ENCODE measurements at places on chromosomes 7 and 10. TPM values are rescaled to one million over a fixed set of nuclear protein-coding genes. Genes with fewer than 3 reads are reported as not detected.
A peak's percentile ranks its signal among the peaks of the same experiment; 100 is the strongest.

- peaks cover 51% of the 10 kb centered on the region for H3K27me3 ChIP-seq
- DNase-seq, result no peak
- no peaks in the 10 kb centered on the region for H3K36me3 ChIP-seq
These were observed 5.1 kb downstream of the VENTX start for GRCh38 chr10:133242611-133243356.

GRCh38 chr10:132862485-132863420, 76.8 kb upstream of the NKX6-2 start:
- peak; percentile 24 for DNase-seq
- H3K27me3 ChIP-seq, result peaks cover 12% of the 10 kb centered on the region
- no peak overlapping the region for H3K4me3 ChIP-seq
- H3K4me1 ChIP-seq, result peaks cover 29% of the 10 kb centered on the region
- H3K27ac ChIP-seq, result no peak overlapping the region

GRCh38 chr7:97187067-97187466, 69.6 kb downstream of the SDHAF3 start:
- no peak overlapping the region for H3K4me3 ChIP-seq
- no peaks in the 10 kb centered on the region for H3K27me3 ChIP-seq
- H3K4me1 ChIP-seq, result no peaks in the 10 kb centered on the region
- DNase-seq, result no peak
- H3K27ac ChIP-seq, result no peak overlapping the region
- H3K36me3 ChIP-seq, result peaks cover 23% of the 10 kb centered on the region

- H3K4me3 ChIP-seq, result no peak overlapping the region
- no peak for DNase-seq
- H3K4me1 ChIP-seq, result peaks cover 9% of the 10 kb centered on the region
- peaks cover 5% of the 10 kb centered on the region for H3K27me3 ChIP-seq
- H3K36me3 ChIP-seq, result no peaks in the 10 kb centered on the region
These were observed 40.9 kb upstream of the FHIP2A start for GRCh38 chr10:114780577-114781184.

GRCh38 chr10:26437637-26438461, at the start of gene APBB1IP:
TSS of gene APBB1IP (plus strand) at chr10:26438341. CDS start at chr10:26492327, 53,986 bp downstream.
- no peaks in the 10 kb centered on the region for H3K4me1 ChIP-seq
- peaks cover 53% of the 10 kb centered on the region for H3K27me3 ChIP-seq
- no peak within 1 kb of the TSS for H3K27ac ChIP-seq
- no peaks in the 10 kb centered on the region for H3K36me3 ChIP-seq
- DNase-seq, result no peak

DNA sequence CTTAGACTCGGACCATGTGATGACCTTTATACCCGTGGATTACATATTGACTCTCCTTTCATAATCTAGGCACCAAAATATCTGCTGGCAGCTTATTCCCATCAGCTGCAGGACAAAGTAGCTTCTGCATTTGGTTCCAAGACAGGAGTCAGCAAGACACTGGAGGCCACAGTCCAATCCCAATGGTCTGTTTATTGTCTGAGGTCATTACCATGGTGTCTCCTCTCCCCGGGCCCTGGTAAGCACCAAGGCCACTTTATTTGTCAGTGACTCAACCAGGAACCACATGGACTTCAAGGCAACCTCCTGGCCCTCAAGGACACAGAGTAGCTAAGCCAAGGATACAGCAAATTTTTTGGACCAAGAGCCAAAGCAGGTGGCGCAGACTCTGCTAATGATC, 36.1 kb downstream of the KCNMA1 start:
- no peak overlapping the region for H3K27ac ChIP-seq
- peaks cover 9% of the 10 kb centered on the region for H3K4me1 ChIP-seq
- no peak for DNase-seq
- no peak overlapping the region for H3K4me3 ChIP-seq

- H3K4me3 ChIP-seq, result no peak overlapping the region
- H3K27ac ChIP-seq, result no peak overlapping the region
- DNase-seq, result no peak
- peaks cover 13% of the 10 kb centered on the region for H3K36me3 ChIP-seq
- no peaks in the 10 kb centered on the region for H3K4me1 ChIP-seq
These were observed 75.8 kb downstream of the CALN1 start for GRCh38 chr7:72336382-72336631.

DNA sequence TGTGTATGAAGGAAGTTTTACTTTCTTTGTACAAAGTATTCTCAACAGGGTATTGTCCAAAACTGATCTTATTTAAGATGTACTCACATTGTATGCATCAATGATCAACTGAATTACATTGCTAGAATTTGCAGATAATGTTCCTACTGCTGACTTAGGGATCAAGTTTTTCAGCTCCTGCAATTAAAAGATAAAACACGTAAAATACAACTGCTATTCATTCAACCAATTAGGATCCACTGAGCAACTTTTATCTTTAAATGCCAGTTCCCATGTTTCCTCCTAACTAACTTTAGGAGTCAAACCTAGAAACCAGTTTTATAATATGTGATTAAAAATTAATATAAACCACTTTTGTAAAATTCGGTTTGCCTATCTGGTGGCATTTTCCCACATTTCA, 35.9 kb downstream of the ITGB1 start:
- H3K36me3 ChIP-seq, result peaks cover 48% of the 10 kb centered on the region
- no peak for DNase-seq
- no peak overlapping the region for H3K4me3 ChIP-seq
- no peaks in the 10 kb centered on the region for H3K4me1 ChIP-seq
- no peaks in the 10 kb centered on the region for H3K27me3 ChIP-seq

DNA sequence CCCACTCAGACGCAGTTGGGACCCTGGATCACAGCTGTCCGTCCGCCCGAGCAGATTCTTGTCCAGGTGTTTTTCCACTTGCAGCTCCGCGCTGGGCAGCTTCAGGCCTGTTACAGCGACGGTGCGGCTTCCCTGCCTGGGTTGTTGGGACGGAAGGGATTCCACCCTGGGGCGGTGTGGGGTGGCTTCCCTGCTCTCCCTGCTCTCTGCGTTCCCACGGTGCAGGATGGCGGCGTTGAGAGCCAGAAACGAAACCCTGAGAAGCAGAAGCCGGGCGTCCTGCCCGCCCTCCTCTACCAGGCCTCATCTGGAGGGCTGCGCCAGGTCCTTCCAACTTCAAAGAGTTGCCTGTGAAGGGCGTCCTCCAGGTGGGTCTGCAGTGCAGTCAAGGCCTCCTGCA, 194.4 kb downstream of the ADARB2 start:
- no peak overlapping the region for H3K27ac ChIP-seq
- no peaks in the 10 kb centered on the region for H3K27me3 ChIP-seq
- H3K4me3 ChIP-seq, result no peak overlapping the region
- no peaks in the 10 kb centered on the region for H3K4me1 ChIP-seq

The PTPRN2 gene
- total RNA-seq, result 32.2 TPM

The WNT8B gene
- 3.8 TPM for total RNA-seq

The CNTNAP2 gene
- total RNA-seq, result 12.9 TPM

The PAPOLB gene
- 0.23 TPM for total RNA-seq

The SUN3 gene
- not detected for total RNA-seq

The CYP3A7 gene
- not detected for total RNA-seq

The HOXA6 gene
- total RNA-seq, result 1.6 TPM

The BZW2 gene
- total RNA-seq, result 108 TPM

The MXI1 gene
- 20.6 TPM for total RNA-seq

The DENND2A gene
- 29.8 TPM for total RNA-seq

The NPFFR1 gene
- total RNA-seq, result not detected

The TRIM73 gene
- total RNA-seq, result 6.8 TPM

All from neural crest cell (in vitro differentiated cells).